ENCODE measurements at places on chromosomes 6 and 20. TPM values are rescaled to one million over a fixed set of nuclear protein-coding genes. Genes with fewer than 3 reads are reported as not detected.
A peak's percentile ranks its signal among the peaks of the same experiment; 100 is the strongest.

The OR2J3 gene
- total RNA-seq, result not detected

The GNMT gene
- total RNA-seq, result 1.1 TPM

- no peak for DNase-seq
These were observed 43.4 kb downstream of the DLGAP4 start for GRCh38 chr20:36349384-36350170.

DNA sequence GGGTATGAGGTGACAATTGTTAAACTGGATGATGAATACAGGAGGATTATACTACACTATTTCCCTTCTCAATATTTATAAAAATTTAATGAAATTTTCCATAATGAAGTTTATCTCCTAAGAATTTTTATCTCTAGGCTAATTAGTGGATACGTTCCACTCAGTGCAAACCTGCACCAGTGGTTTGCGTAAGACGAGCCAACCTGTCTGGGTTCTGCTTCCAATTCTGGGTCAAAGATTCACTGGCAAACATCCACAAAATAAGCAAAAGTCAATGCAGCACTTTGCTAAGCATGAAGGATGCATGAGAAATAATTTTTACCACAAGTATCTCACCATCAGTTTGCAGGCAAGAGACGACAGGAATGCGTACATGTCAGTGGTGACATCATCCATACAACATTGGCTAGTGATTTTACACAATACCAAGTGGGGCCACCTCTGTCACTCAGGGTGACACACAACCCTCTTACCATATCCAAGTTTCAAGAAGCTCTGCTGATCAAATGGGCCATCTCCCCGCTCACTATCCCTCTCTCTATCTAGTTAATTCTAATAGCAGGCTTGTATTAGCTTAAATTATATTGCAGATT, 51.7 kb downstream of the FAM50B start:
- DNase-seq, result no peak

- DNase-seq, result peak; percentile 44
These were observed 59.6 kb downstream of the RAB44 start for GRCh38 chr6:36757206-36757605.

DNA sequence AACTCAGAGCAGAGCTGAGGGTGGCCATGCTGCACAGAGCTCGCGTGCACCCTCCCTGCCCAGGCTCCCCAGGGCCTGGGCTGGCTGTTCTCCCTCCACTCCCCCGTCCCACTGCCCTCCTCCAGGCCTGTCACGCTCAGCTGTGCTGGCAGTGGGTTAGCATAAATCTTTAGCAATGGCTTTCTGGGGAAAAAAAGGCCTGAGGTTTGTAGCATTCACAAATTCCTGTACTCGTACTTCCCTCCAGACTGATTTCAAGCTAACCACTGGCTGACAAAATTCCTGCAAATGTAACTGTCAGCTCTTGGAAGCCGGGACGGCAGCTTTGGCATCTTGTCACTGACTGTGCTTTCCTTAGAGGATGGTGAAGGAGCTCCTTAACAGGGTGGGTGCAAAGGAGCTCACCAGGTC, 22.3 kb upstream of the SMOC2 start:
- no peak for DNase-seq

The VGLL2 gene
- not detected for total RNA-seq

- DNase-seq, result no peak
These were observed 50.9 kb downstream of the RPRD1B start for GRCh38 chr20:38084425-38084951.

DNA sequence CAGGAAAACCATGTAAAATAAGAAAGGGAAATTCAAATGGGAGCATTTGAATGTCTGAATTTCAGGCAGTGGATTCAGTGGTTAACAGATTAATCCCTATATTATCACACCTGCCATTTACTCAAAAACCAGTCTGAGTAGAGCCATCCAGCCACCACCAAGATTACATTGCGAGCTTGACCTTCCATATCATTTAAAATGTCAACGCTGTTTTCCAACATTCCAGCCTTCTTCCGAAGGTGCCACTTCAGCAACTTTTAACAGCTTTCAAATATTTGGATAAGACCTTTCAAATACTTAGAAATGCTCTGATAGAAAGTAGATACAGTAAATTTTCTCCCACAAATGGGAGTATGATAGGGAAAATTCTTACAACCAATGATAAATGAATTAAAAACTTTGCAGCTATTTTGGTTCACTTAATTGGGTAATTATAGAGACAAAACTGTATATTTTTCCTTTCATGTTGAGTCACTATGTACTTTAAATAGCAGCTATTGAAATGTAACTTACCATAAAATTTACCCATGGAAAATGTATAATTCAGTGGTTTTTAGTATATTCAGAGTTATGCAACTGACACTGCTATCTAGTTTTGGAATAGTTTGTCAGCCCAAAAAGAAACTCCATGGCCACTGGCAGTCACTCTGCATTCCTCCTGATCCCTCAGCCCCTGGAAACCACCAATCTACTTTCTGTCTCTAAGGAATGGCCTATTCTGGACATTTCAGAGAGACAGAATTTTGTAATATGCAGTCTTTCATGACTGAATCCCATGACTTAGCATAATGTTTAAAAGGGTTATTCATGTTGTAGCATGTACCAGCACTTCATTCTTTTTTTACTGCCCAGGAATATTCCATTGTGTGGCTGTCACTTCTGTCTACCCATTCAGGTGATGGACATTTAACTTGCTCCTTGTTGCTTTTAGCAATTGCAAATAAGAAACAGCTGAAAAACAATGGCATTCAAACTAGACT, 21.5 kb downstream of the EZR start:
- DNase-seq, result no peak

DNA sequence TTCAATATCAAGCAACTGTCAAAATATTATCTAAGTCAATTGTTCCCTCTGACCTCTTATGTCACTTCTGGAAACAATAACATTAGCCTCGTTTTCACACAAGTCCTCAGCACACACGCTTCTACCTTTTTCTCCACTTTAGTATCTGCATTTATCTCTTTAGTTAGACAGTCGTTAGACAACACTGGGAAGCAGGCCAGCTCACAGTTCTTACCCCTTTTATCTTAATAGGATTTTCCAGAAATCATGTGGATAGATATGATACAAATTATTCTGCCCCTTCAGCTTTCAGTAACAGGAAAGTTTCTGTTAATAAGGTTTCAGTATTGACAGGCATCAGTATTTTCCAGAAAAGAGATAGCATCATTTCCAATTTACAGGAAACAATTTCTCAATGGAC, 25.9 kb upstream of the HAO1 start:
- no peak for DNase-seq

GRCh38 chr6:152404086-152404857, 232.9 kb downstream of the SYNE1 start:
- no peak for DNase-seq

- DNase-seq, result no peak
These were observed 96.8 kb upstream of the ATXN1 start for GRCh38 chr6:16857969-16858592.

- DNase-seq, result no peak
These were observed 2.2 kb upstream of the ACAT2 start for GRCh38 chr6:159759645-159760044.

The GRM1 gene
- total RNA-seq, result not detected

- no peak for DNase-seq
These were observed 22.2 kb downstream of the FKBP1A start for GRCh38 chr20:1370548-1371110.

GRCh38 chr6:106529438-106529837, 99.9 kb downstream of the RTN4IP1 start:
- no peak for DNase-seq

The TRAPPC3L gene
- total RNA-seq, result not detected

The ALDH5A1 gene
- total RNA-seq, result 3.6 TPM

The NRN1 gene
- total RNA-seq, result 7.0 TPM

DNA sequence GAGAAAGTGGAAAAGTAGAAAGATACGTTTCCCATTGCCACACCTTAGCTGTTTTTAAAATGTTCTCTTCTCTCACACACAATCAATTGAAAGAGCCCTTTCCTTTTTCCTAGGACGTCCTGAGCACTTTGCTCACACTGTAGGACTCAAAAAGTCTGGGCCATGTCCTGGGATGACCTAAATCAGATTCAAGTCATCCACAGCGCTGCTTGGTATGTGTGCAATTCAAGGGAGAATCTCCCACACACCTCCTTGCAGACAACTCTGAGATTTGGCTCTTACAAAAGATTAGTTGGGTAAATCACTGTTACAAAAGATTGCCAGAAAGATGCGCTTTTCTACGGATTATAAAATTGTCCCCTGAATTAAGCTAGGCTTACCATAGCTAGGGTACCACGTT, 130.1 kb downstream of the RNASET2 start:
- no peak for DNase-seq

The HLA-DQB2 gene
- 1.8 TPM for total RNA-seq

DNA sequence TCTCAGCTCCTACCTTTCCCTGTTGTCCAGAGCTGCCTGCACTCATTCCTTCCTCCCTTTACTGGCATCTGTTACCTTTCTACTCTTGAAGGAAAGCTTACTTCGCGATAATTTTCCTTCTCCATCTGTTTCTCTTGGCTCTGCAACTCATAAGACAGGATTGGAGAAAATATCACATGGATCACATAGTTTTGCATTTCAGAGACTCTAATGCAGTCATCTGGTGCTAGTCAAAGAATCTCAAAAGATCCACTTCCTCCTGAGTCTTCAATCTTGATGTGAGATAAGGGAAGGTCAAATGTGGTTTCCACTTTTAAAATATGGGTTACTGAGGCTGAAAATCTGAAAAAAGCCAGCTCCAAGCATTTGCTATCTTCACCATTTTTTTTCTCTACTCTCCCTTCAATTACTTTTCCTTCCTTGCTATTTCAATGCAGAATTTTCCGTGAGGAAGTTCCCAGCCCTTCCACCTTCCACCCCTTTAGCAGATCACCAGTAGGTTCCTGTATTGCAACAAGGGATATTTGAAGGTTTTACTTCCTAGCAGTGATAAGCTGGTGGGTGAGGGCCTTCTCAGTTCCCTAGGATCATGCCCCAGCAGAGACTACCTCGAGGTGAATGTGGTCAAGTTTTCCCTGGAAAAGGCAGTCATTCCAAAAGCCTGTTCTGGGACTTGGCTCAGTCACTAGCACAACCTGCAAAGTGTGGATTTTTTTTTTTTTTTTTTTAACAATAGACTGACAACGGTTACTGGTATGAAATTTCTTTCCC, 62.8 kb upstream of the LRRC1 start:
- DNase-seq, result no peak

GRCh38 chr6:75941509-75941908, 131.0 kb downstream of the IMPG1 start:
- no peak for DNase-seq

GRCh38 chr6:158279615-158280014, 32.6 kb upstream of the TULP4 start:
- no peak for DNase-seq

DNA sequence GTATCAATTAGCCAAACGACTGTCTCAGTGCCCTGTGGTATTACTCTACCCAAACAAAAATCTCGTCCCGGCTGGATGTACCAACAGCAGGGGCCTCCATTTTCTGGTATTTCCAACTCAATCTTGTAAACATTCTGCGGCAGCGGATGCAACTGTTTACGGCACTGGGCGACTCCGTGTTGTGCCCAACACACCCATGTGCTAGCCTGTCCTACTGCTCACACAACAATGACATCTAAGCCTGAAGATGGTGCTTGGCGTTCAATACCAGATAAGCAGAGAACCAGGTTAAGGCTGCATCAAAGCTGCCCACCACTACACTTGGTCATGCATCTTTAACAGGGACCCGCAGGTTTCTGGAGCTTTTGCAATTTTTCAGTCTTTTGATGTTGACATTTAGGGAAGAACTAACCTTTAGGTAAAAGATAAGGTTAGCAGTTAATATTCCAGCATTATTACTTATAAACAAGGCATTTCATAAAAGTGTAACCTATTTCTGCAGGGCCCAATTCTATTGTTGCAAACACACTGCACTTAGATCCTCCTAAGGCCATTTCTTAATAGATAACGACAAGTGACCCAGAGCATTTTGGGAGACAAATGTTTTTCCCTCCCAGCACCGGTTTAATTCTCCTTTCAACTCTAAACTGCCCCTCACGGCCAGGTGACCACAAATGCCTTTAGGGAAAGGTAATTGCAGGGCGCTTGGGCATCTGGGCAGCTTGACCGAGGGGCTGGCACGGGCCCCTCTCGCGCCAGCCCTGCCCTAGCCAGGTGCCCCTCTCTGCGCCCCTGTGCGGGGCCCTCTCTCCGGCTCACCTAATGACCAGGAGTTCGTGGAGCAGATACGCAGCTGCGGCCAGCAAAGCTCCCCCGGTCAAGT, 945 bp downstream of the FAXC start:
- DNase-seq, result no peak

The BEND6 gene
- total RNA-seq, result not detected

The C6orf163 gene
- total RNA-seq, result 2.3 TPM

- peak; percentile 77 for DNase-seq
These were observed 126.0 kb upstream of the SLC2A12 start for GRCh38 chr6:134178161-134179044.

DNA sequence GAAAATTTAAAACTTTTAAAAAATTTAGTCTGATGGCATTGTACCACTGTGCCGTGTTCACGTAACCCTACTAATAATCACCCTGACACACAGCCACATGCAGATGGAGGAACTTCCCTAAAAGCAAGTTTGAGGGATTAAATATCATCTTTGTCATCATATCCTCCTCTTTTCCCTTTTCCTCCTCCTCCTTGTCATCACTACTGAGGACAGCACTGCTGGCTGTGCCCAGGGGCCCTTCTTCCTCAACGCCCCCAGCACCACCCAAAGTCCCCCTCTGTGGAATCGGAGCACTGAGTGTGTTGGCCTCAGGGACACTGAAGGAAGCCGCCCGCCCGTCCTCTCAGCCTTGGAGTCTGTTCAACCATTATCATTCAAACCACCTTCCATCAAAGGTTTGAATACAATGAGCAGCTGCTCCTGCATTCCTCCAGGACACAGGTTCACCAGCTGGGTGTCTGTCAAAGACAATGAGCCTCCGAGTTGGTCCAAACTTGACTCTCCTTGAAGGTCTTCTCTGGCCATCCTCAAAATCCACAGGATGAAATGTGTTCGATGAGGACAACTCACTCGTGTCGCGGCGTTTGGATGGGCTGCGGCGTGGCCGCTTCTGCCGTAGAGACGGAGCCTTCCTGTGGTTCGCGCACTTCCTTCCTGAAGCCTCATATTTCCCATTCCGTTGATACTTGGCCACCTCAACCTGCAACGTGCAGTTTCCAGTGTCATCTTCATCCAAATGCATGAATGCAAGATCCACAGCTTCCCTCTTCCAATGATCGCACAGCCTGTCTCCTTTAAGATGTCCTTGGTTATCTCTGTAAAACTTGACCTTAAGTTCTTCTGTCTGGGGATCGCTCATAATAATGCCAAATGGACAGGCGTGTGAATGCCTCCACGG, 23.3 kb downstream of the NQO2 start:
- DNase-seq, result peak; percentile 36

GRCh38 chr6:167717455-167717854, 109.3 kb upstream of the AFDN start:
- DNase-seq, result no peak

GRCh38 chr20:51480507-51481270, 61.8 kb downstream of the NFATC2 start:
- peak; percentile 36 for DNase-seq

The FHL5 gene
- total RNA-seq, result not detected

Data from activated CD4-positive, alpha-beta T cell treated with anti-CD3 and anti-CD28 coated beads, Interleukin-2, amount 10 ng/mL, durations not matched to agents 7 days and 5 days (primary cell).